Activated CD8-positive, alpha-beta memory T cell treated with anti-CD3 and anti-CD28 coated beads for 24 hours (primary cell): ENCODE measurements at places on chromosomes 13 and 19.
A peak's percentile ranks its signal among the peaks of the same experiment; 100 is the strongest.

- no peak for DNase-seq
Observed at GRCh38 chr19:3133793-3134116, 2.1 kb upstream of the GNA15 start.

- no peak for DNase-seq
Observed at GRCh38 chr19:50490411-50490811, 13.8 kb upstream of the GARIN5A start.

DNA sequence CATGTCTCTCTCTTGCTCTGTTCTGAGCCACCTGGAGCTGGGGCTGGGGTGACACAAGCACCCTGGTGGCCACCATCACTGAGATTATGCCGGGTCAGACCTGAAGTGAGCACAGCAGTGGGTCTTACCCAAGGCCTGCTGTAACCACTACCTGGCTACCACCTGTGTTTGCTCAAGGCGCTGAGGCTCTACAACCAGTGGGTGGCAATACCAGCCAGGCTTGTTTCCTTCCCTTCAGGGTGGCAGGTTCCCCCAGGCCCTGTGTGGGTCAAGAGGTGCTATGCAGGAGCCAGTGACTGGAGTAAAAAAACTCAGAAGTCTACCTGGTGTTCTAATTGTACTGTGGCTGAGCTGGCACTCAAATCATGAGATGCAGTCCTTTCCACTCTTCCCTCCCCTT, 8.0 kb upstream of the ZNF443 start:
- DNase-seq, result no peak

GRCh38 chr19:39765091-39766076, 13.3 kb upstream of the LEUTX start:
- DNase-seq, result peak; percentile 63

DNA sequence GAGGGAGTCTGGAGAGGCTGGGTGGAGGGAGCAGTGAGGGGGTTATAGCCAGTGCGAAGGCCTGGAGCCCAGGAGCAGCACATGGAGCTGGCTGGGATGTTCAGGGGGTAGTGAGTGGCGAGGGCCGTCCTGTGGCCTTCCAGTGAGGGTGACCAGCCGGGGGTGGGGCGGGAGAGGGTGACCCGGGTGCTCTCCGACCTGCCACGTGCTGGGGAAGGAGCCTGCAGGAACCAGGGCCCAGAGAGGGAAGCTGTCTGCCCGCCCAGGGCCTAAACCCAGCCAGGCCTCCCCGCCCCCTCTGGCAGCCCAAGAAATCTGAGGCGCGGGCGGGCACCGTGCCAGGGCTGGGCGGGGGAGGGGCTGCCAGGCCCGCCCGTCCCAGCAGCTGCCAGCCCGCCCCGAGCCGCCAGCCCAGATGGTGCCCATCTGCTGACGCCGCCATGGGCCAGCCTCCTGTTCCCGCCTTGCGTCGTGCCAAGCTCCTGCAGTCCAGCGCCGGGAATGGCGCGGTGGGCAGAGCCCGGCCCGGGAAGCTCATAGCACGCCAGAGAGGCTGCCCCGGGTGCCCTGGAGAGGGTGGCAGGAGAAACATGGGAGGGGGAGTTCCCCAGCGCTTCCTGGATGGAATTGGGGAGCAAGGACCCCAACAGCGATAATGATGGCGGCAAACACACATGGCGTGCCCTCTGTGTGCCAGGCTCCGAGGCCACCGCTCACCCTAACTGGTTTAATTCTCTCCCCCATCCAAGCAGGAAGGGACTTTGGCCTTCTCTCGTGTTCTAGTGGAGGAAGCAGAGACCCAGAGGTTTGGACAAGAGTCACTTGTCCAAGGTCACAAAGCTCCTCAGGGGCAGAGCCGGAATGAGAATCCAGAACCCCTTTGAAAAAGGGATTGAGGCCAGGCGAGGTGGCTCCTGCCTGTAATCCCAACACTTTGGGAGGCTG, 21.5 kb downstream of the NFIC start:
- no peak for DNase-seq

GRCh38 chr19:12794196-12794941, 3.1 kb downstream of the JUNB start:
- DNase-seq, result no peak
